ENCODE measurements at places on chromosomes 1 and 21.

- H3K4me1 ChIP-seq = peaks cover 6% of the 10 kb centered on the region
- no peak overlapping the region for H3K4me3 ChIP-seq
Measured at GRCh38 chr1:7727809-7728471, 43.2 kb upstream of the VAMP3 start.

DNA sequence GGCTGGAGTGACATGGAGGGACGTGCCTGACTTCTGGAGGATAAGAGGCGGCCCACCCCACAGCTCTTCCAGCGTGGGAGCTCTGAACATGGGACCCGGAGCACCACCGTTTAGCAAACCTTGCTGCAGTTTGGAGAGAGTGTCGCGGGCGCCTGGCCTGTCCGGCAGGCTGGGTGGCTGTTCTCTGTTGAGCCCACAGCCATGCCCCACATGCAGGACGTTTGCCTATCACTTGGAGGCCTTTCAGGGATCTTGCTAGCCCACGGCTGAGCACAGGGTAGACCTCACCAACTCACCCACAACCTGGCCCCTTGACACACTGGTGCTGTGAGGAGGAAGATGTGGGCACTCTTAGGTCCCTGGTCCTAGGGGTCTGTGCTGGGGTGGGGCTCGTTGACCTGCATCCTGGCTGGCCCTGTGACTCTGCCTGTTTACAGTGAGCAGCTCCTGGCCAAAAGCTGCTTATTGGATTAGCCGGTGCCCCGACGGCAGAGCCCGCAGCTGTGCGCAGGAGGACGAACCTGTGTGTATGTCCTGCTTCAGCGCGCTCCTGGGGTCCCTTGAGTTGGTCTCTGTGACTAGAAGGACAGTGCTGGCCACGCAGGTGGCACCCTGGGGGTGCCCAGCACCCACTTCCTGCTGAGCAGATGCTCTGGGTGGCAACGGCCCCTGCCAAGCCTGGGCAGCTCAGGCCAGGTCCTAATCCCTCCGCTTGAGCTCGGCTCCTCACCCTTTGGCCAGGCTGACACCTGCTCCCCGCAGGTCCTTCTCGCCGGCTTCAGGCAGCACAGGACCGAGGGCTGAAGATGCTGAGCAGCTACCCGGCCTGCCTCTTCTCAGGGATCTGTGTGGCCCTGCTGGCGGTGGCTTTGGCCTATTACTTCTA, 72.4 kb upstream of the TRAPPC10 start:
- H3K27me3 ChIP-seq = peaks cover 9% of the 10 kb centered on the region
- H3K36me3 ChIP-seq = no peaks in the 10 kb centered on the region
- peaks cover 2% of the 10 kb centered on the region for H3K4me1 ChIP-seq
- H3K27ac ChIP-seq = no peak overlapping the region

GRCh38 chr1:57949168-57949567, 525.3 kb upstream of the DAB1 start:
- H3K27me3 ChIP-seq = peaks cover 3% of the 10 kb centered on the region
- no peaks in the 10 kb centered on the region for H3K4me1 ChIP-seq
- DNase-seq = no peak
- H3K27ac ChIP-seq = no peak overlapping the region
- no peaks in the 10 kb centered on the region for H3K36me3 ChIP-seq
- no peak overlapping the region for H3K4me3 ChIP-seq

DNA sequence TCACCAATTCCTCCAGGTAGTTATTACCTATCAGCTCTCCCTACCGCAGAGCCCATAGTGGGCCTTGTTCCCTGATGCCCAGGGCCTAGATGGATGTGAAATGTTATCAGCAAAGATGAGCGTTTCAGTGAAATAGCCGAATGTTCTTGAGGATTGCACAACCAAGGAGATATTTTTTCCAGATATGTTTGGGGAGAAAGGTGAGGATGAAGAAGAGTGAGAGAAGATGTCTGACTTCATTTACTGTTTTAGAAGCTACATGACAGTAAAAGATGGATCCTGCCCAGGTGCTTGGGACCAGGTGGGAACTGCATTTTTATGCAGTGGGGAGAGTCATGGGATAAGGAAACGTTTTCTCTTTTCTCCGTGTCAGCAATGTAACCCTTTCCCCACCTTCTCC, 231.7 kb upstream of the C1orf174 start:
- H3K27ac ChIP-seq = no peak overlapping the region
- peaks cover 12% of the 10 kb centered on the region for H3K36me3 ChIP-seq
- H3K27me3 ChIP-seq = peaks cover 5% of the 10 kb centered on the region
- DNase-seq = no peak
- no peaks in the 10 kb centered on the region for H3K4me1 ChIP-seq

GRCh38 chr1:6163973-6164617, 16.0 kb downstream of the CHD5 start:
- H3K36me3 ChIP-seq = no peaks in the 10 kb centered on the region
- no peak for DNase-seq
- H3K27ac ChIP-seq = no peak overlapping the region
- H3K4me1 ChIP-seq = peaks cover 10% of the 10 kb centered on the region
- peaks cover 11% of the 10 kb centered on the region for H3K27me3 ChIP-seq

DNA sequence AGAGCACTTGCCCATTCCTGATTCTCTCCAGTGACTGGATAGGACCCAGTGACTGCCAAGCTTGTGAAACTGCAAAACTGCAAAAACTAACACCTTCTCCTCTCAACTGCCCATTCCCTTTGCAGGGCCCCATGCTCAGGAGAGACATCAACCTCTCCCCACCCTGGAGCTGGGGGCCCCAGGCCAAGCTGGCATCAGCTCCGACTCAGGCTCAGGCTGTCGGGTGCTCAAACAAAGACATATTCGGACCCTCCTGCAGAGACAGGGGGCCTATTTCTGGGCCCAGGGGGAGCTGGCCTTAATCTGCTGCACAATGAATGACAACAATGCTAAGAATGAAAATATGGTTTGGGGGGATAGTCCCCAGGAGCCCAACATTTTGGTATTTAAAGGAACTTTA, 11.8 kb downstream of the LMX1A start:
- peaks cover 5% of the 10 kb centered on the region for H3K36me3 ChIP-seq
- H3K27me3 ChIP-seq = peaks cover 6% of the 10 kb centered on the region
- no peak overlapping the region for H3K4me3 ChIP-seq
- peaks cover 4% of the 10 kb centered on the region for H3K4me1 ChIP-seq

DNA sequence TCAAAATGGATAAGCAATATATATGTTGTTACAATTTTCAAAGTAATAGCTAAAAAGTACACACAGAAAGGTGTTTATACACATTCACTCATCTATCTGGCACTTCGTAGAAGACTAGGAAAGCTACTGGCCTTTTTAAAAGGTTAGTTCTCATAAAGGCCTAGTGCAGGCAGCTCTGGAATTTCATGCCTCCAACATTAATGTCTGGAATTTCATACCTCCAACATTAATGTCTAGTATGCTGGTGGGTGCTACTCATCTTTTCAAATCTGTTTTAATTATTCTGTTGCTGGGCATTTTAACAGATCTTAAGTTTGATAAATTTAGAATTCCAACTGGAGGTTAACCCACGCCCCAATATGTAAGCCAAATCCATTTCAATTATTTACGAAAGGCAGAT, 124.2 kb downstream of the AKT3 start:
- no peak for DNase-seq
- no peak overlapping the region for H3K27ac ChIP-seq
- H3K4me1 ChIP-seq = peaks cover 24% of the 10 kb centered on the region
- no peak overlapping the region for H3K4me3 ChIP-seq

GRCh38 chr1:21341022-21341421, 50.8 kb upstream of the ECE1 start:
- no peak for DNase-seq
- H3K4me1 ChIP-seq = peaks cover 24% of the 10 kb centered on the region
- H3K27me3 ChIP-seq = no peaks in the 10 kb centered on the region
- H3K4me3 ChIP-seq = no peak overlapping the region
- no peaks in the 10 kb centered on the region for H3K36me3 ChIP-seq

- H3K4me3 ChIP-seq = no peak overlapping the region
- no peaks in the 10 kb centered on the region for H3K36me3 ChIP-seq
- no peak overlapping the region for H3K27ac ChIP-seq
- peaks cover 12% of the 10 kb centered on the region for H3K4me1 ChIP-seq
- DNase-seq = peak; percentile 3
Measured at GRCh38 chr1:3905266-3905952, 5.3 kb upstream of the C1orf174 start.

DNA sequence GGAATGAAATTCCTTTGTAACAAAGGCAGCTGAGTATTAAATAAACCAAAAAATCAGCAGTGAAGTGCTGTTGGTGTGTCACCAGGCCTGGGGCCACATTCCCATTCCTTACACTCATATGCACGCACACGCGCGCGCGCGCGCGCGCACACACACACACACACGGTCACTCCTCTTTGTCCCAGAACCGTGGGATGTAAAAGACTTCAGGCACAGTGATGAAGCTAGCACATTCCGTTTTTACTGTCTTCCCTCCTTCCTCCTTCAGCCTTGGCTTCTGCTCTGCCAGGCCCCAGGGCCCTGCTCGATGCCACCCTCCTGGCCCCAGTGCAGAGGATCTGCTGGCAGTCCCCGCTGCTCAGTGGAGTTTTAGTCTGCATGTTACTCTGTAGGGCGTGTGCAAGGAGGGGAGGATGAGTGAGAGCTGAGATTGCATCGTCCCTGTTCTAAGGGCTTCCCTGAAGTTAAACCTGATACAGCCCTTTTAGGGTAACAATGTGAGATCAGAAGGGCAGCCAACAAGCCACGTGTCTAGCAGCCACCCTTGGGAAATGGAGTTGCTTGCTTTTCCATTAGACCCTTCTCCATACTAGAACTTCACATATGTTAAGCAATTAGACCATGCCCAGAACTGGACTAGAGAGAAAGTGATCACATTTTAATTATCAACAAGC, 71.7 kb upstream of the WDR26 start:
- DNase-seq = no peak
- H3K4me3 ChIP-seq = peak overlapping the region; percentile 70
- peaks cover 12% of the 10 kb centered on the region for H3K27me3 ChIP-seq
- no peaks in the 10 kb centered on the region for H3K36me3 ChIP-seq
- peak overlapping the region; percentile 98 for H3K27ac ChIP-seq

DNA sequence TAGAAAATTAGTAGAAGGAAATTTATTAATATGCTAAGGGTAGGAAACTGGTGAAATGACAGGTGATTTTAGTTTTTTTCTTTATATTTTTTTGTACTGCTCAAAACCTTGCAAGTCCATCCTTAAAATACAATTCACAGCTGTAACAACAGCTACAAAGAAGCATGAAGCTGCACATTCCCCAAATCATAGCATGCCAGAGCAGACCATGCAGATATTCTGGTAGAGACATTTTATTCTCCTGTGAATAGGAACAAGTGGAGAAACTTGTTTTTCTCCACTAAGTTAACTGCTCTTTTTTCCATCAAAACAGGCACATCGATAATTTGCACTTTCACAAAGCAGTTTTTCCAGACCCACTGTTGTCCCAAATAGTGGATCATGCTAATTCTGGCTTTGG, 1125.7 kb downstream of the BRINP3 start:
- no peak overlapping the region for H3K27ac ChIP-seq
- no peaks in the 10 kb centered on the region for H3K27me3 ChIP-seq
- H3K4me1 ChIP-seq = no peaks in the 10 kb centered on the region
- no peak for DNase-seq
- H3K4me3 ChIP-seq = no peak overlapping the region

DNA sequence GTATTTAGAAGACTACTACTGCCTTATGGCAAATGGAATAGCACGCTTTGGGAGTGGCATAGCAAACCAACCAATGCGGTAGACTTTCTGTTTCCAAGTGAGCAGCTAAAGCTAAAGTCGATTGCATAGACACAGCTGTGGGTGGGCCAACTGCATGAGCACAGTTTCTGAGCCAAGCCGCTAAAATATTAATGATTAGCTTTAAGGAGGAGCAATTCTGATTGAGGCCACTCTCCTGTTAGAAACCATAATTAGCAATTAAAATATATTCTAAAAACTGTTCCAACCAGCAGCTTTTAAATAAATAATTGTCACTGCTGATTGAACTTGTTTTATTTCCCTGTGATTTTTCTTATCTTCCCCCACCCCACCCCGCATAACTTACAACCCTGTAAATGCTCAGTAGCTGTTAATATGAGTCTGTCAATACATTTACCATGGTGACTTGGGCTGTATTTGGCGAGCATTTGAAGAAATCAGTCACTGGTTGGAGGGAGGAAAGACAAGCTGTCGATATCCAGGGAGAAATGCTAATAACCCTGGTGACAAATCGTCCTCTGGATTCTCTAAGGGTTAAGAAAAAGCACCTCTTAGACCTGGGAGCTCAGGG, 32.2 kb downstream of the RNF220 start:
- H3K4me3 ChIP-seq = peak overlapping the region; percentile 23
- peaks cover 16% of the 10 kb centered on the region for H3K4me1 ChIP-seq
- H3K27ac ChIP-seq = peak overlapping the region; percentile 11
- DNase-seq = no peak
- H3K36me3 ChIP-seq = no peaks in the 10 kb centered on the region

DNA sequence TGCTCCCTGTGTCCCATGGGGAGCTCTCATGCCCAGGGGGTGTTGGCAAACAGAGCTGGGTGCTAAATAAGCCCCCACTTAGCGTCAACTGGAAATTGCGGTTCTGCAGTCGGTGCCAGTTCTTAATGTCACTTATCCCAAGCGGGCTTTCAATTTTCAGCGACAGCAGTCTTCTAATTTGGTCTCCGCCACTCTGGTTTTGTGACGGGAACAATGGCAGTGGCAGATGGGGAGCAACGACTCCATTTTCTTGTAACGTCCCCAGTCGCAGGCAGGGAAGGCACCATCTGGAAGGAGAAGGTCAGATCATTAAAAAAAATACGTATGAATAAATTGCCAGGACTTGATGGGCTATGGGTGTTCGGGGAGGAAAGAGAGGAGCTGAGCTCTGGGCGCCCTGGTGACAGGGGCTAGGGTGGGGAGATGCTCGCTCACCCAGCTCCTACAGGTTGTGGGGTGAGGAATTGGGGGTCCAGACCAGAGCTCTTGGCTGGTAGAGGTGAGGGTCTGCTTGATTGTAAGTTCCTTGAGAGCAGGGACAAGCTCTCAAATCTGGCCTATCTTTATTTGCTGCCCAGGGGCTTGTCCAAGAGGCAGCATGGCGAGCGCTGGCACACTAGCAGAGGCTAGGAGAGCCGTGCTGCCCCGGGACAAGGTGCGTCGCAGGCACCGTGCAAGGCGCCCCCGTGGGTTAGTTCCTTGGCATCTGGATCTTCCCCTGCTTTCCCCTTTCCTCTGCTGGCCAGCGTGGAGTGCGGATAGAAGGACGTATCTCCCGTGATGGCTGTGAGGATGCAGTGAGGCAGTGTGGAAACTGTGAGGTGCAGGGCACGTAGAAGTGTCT, 105.8 kb downstream of the ARHGEF10L start:
- peaks cover 16% of the 10 kb centered on the region for H3K27me3 ChIP-seq
- H3K27ac ChIP-seq = peak overlapping the region; percentile 89
- DNase-seq = no peak
- peak overlapping the region; percentile 15 for H3K4me3 ChIP-seq

- H3K4me3 ChIP-seq = no peak overlapping the region
- no peak for DNase-seq
Measured at GRCh38 chr21:31848326-31848985, 24.4 kb upstream of the HUNK start.
